Left ventricle myocardium superior (tissue), 1 donor: ENCODE measurements at places on chromosomes 11 and 22.

- no peak for DNase-seq
Measured at GRCh38 chr11:126313826-126314225, 10.0 kb downstream of the DCPS start.

- no peak for DNase-seq
Measured at GRCh38 chr22:49199224-49199623, 628.4 kb downstream of the BRD1 start.

- no peak for DNase-seq
Measured at GRCh38 chr11:107915229-107915628, 13.0 kb upstream of the RAB39A start.

- DNase-seq = no peak
Measured at GRCh38 chr22:43540529-43540923, 128.7 kb downstream of the MPPED1 start.

DNA sequence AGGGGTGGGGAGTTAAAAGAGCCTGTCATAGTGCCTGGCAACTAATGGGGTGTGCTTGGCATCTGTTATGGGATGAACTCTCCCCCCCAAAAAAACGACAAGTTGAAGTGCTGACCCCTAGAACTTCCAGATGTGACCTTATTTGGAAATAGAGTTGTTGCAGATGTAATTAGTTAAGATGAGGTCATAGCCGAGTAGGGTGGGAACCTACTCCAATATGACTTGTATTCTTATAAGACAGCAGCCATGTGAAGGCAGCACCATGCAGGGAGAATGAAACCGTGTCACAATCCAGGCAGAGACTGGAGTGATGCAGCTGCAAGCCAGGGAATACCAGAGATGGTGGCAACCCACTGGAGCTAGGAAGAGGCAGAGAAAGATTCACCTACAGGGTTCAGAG is 394.5 kb downstream of the TENM4 start:
- no peak for DNase-seq

- DNase-seq = no peak
Measured at GRCh38 chr22:44269117-44269498, 43.6 kb downstream of the SHISAL1 start.

DNA sequence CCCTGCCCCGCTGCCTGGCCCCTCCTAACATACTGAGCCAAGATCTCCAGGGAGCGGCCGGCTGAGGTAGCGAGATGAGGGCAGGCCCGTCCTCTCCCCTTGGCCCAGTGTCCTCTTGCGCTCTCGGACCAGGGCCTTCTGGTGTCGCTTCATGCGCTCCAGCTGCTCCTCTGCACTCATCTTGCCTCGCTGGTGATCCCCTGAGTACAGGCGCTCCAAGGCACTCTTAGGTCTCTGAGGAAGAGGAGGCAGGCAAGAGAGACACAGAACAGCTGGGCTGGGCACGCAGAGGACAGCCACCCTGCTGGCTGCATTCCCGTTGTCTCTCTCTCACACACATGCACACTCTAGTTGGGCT is 50.6 kb downstream of the C11orf58 start:
- DNase-seq = no peak

- no peak for DNase-seq
Measured at GRCh38 chr11:134987822-134988221, 575.8 kb upstream of the B3GAT1 start.

DNA sequence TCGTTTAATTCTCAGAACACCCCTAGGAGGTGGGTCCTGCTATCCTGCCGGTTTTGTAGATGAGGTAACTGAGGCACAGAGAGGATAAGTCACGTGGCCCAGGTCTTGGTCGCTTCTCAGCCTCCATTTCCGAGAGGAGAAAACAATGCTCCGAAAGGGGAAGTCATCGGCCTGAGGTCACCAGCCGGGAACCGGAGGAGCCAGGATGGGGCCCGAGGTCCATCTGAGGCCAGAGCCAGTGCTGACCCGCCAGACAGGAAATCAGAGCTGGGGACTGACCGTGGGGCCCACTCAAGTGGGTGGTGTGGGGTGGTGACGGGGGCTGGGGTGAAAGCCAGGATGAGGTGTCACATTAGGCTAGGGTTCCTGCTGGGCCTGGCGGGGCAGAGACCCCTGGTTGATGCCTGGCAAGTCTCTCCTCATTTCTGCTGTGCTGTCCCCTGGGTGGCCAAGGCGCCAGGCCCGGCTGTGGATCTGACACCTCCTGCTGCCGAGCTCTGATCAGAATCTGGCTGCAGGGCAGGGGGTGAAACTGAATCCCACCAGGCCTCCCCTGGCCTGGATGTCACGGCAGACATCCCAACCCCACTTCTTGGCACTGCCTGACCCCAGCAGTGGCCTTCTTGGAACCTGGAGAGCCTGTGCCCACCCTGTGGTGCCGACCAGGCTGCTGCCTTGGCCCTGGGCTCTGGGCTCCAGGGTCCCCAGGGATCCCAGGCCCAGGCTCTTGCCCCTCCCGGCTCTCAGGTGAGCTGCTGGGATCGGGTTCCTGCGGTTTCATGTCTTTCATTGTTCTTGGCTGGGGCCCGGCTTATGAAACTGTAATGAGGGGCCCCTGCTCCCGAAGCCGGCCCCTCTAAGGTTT is 12.0 kb downstream of the TRIOBP start:
- no peak for DNase-seq

GRCh38 chr11:79937676-79938334 is 497.0 kb upstream of the TENM4 start:
- DNase-seq = no peak

- no peak for DNase-seq
Measured at GRCh38 chr11:72432347-72433287, 1.7 kb downstream of the CLPB start.

DNA sequence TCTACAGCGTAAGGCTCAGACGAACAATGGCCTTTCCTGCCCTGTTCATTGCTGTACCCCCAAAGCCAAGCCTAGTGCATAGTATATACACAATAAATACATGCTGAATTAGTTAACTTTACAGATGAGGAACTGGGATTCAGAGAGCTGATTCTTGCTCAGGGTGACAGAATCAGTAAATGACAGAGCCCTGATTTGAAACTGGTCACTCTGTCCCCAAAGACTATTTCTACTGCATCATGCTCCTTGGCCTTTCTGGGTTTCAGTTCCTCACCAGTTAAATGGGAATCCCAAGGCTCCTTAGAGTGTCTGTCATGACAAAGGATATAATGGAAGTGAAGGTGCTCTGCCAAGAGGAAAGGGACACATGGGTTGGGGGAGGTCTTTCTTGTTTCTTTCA is 50.5 kb upstream of the TSKU start:
- no peak for DNase-seq

GRCh38 chr22:46043339-46043738 is 66.4 kb upstream of the WNT7B start:
- DNase-seq = no peak

DNA sequence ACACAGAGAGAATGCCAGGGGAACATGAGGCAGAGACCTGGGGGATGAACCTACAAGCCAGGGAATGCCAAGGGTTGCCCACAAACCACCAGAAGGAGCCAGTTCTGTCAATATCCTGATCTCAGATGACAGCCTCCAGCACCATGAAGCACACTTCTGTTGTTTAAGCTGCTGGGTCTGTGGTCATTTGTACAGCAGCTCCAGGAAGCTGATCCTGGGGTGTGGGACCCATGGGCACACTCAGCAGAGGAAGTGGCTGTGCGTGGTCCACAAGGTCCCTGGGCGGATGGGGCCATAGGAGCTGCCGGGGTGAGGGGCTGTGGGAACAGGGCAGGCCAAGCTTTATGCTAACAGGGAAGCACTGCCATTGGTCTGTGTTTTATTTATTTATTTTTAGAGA is 12.1 kb downstream of the PPM1F start:
- DNase-seq = peak; percentile 52

DNA sequence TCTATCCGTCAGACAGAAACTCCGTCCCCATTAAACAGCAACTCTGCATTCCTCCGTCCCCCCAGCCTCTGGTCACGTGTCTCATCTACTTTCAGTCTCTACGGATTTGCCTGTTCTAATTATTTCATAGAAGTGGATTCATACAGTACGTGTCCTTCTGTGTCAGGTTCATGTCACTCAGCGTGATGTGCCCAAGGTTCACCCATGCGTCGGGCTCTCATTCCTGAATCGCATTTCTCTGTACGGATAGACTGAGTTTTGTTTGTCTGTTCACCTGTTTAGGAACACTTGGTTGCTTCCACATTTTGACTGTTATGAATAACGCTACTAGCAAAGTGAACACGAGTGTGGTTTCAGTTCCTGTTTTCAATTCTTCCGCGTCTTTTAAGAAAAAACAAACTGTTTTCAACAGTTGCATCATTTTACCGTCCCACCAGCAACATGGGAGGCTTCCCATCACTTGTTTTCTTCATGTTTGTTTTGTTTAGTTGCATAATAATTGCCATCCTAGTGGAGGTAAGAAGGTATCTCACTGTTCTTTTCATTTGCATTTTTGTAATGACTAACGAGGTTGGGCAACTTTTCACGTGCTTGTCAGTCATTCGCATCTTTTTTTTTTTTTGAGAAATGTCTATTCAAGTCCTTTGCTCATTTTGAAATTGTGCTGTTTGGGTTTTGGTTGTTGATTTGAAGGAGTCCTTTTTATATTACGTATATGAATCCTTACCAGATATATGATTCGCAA is 8.9 kb upstream of the NLRP6 start:
- no peak for DNase-seq

DNA sequence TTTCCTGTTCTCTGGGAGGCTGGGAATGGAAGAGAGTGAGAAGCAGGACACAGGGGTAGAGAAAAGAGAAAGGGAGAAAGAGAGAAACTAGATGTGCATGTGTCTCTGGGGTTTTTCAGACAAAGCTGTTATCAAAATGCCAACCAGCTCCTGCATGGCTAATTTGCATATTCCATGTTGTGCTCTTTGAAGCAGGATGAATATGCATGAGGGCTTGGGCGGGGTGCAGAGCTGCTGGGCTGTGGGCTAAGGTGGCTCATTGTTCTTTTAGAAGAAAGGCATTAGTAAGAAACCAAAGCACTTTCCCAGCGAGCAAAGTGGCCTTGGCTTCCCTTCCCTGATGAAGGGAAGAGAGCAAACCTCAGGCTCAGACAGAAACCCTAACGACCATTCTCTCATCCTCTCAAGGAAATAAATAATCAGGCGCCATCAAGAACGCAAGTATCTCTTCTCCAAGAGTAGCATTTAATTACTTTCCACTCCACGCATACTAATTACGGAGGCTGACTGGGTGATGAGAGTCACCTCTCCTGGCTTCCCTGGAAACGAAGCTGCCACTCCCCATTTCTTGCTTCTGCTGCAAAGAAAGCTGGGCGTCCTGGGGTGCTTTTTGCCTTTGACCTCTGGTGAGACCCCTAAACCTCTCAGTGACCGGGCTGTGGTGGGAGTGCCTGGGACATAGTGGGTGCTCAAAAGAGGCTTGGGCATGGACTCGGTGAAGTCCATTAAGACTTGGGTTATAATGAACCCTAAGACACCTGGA is 54.2 kb downstream of the FEZ1 start:
- no peak for DNase-seq

GRCh38 chr22:44179989-44180705 is 578 bp upstream of the PARVG start:
- DNase-seq = no peak

- peak; percentile 6 for DNase-seq
Measured at GRCh38 chr22:49585461-49586243, 242.0 kb downstream of the BRD1 start.

DNA sequence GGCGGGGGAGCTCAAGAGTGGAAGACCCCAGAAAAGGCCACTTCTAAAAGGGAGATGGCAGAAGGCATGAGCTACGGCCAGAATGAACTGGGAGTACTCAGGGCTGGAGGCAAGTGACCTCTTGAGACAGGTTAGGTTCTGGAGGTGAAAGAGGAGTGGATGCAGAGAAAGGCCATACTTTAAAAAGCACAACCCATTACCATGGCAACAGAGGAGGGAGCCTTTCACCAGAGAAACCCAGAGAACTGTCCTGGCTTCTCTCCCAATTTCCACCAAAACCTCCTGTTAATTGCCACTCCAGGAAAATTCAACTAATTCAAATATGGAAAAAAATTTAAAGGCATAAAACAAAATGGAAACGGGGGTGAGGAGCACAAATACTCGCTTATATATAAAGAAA is 15.8 kb downstream of the A4GALT start:
- no peak for DNase-seq

DNA sequence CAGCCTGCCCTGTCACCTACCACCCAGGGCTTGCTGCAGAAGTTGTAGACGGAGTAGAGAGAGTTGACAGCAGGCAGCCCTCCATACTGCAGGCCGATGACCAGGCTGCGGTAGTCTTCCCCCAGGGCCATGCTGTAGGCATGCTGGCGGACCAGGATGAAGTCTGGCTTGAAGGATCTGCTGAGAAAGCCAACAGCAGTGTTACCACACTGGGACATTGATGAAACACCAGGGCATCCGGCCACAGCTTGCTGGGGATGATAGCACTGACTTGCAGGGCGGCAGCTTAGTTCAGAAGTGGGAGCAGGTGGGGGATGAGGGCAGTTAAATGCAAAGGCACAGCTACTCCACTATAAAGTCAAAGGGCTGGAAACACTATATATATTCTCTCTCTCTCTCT is 67.4 kb downstream of the TIMP3 start:
- DNase-seq = no peak

GRCh38 chr11:118592616-118593367 is 14.6 kb upstream of the PHLDB1 start:
- DNase-seq = no peak

DNA sequence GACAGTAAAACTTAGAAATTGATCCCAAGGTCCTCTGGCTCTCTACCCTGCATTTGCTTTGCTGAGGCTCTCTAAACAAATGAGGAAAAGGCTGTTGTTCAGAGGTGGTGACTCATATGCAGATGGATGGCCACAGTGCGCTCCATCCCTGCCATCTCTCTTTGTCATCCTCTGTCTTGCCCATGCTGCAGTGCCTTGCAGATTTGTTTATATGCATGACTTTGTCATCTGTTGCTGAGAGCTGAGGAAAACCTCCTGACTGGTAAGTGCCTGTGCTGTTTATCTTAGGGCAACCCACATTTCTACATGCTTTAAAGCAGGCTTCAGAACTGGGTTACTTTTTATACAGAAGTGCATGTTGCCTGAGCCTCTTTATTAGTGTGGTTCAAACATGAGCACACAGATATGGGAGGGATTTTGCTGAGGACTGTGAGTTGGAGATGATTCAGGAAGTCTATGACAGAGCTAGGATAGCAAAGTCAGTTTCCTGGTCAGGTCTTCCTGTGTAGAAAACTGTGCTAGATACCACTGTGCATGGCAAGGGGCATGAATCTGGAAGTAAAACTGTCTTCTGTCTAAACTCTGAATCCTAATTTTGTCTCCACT is 57.4 kb downstream of the JAM3 start:
- no peak for DNase-seq
